Psoas muscle (tissue), 8 donors: ENCODE measurements at places on chromosomes 1 and 21.

DNA sequence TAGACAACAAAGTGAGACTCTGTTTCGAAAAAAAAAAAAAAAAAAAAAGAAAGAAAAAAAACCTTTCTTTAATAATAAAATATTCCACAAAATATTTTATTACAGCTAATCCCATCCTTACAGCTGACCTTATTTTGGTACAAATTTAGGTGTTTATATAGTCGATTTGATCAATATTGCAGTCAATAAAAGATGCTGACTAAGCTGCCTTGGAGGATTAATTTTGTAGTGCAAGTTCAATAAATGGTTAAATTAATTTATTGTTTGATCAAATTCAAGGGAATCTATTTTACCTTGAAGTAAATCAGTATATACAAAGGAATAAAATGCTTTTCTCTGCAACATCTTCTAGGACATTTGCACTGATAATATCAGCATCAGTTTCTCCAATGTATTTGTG is 1764.3 kb downstream of the NCAM2 start:
- DNase-seq, result no peak

DNA sequence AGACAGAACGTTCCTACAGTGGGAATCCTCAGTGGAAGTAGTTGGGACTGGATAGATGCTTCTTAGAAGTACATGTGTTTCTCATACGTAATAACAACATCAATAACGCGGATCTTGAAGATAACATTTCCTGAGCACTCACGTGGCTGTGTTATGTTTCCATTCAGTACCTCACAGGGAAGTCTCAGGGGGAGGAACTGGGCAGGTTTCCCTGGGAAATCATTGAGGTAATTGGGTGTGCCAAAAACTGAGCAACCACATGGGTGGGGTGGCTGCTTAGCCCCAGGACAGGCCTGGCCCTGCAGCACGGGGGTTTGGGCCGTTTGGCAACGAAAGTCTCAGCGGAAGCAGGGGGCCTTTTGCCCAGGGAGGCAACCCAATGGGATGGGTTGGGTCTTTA is 133.8 kb downstream of the ZSCAN20 start:
- DNase-seq, result no peak

GRCh38 chr1:246083416-246083815 is 423.7 kb downstream of the SMYD3 start:
- no peak for DNase-seq

GRCh38 chr21:14744368-14744767 is 198.3 kb upstream of the SAMSN1 start:
- no peak for DNase-seq

DNA sequence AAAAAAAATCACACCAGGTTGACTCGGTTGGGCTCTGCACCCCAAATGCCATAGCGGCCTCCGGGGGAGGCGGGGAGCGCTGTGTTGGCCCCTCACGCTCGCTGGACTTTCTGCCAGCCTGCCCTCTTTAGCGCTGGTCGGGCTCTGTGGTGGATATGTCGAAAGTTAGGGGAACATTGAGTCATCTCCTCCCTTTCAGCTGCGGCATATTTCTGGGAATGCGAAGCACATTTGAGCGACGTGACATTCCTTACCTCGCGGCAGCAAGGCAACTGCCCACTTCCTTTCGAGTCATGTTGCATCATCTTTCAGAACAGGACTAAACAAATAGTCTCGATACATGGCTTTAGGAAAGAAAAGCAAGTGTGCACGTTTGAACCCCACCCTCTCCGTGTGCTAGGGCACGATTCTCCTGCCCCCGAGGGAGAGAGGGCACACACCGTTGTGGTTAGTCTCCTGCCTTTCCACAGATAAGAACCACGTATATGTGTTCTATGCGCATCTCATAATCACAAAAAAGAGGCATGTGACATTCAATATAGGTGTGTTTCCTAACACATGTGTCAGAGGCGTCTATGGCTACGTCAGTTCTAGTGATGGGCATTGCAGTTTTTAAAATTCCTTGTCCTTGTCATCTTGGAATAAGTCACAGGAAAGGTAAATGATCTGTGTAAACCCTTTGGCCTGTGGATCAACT is 105.9 kb upstream of the SLC45A1 start:
- DNase-seq, result peak; percentile 47

DNA sequence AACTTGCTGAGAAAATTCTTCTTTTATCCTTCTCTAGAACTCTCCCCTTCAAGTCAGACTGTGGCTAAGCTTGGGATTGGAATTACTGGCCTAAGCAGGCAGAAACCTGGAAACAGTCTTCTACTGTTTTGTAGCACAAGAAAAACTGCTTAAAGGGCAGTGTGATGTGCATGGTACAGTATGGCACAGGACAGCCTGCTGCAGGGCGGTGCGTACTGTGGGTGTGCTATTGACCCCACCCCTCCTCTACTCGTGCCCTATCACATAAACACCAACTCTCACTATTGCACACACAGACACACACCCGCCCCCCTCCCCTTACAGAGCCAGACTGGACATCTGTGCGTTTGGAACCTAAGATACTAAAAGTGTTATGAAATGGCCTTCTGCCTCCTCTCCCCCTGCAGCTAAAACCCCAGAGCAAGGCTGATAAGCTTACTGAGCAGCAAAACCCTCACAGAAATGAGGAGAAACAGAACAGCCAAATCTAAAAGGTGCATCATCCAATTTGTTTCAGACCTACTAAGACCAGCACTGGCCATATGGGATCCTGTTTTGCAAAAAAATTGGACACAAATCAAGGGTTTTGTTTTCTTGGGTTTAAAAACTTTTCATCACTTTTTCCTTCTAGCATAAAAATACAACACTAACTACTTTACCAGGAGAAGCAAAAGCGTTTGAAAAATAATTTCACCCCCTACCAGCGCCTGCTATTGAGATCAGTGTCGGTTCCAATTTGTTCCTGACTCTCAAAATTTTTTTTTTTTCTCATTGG is 355.8 kb upstream of the LYPLAL1 start:
- DNase-seq, result no peak

DNA sequence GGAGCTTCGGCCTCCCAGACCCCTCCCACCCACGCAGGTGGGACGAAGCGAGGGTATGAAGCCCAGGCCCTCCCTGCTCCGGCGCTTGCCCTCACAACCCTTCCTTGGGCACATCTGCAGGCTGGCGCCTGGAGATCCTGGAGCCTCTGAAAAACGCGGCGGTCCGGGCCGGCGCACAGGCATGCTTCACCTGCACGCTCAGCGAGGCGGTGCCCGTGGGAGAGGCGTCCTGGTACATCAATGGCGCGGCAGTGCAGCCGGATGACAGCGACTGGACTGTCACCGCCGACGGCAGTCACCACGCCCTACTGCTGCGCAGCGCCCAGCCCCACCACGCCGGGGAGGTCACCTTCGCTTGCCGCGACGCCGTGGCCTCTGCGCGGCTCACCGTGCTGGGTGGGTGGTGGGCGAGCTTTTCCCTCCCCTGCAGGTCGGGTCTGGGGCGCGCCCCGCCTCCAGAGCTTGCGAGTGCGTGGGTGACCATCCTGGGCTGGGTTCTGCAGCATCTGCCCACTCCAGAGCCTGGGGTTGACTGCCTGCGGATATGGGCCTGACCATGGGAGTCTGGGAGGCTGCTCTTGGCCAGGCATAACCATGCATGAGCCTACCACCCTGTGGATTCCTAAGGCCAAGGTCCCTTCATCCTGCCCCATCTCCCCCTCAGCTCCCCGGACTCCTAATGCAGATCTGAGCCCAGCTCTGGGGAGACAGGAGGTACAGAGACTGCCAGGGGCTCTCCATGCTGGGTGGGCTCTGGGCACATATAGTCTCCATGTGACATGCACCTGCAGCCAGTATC is 89.8 kb downstream of the TRIM11 start:
- peak; percentile 52 for DNase-seq

- no peak for DNase-seq
Observed at GRCh38 chr1:20474333-20474975, 11.6 kb downstream of the CAMK2N1 start.

GRCh38 chr1:10588640-10589039 is 113.9 kb downstream of the PEX14 start:
- no peak for DNase-seq

DNA sequence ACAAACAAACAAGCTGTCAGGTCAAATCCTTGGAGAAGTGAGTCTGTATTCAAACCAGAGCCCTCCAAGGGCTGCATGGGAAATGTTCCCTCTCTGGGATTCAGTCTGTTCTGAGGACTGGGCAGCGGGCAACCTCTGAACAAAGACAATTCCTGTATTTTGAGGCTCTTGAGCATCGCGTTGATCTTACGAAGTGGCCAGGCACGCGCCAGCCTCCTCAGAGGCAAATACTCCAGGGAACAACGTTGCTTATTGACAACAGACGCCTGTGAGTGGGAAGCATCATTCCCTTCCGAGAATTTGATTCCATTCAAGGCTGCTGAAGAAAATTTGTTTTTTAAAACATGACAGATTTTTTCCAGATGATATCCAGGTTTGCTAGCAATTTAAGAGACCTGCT is 20.0 kb upstream of the TACSTD2 start:
- no peak for DNase-seq

GRCh38 chr1:6128276-6129081 is 51.6 kb downstream of the CHD5 start:
- DNase-seq, result peak; percentile 49

DNA sequence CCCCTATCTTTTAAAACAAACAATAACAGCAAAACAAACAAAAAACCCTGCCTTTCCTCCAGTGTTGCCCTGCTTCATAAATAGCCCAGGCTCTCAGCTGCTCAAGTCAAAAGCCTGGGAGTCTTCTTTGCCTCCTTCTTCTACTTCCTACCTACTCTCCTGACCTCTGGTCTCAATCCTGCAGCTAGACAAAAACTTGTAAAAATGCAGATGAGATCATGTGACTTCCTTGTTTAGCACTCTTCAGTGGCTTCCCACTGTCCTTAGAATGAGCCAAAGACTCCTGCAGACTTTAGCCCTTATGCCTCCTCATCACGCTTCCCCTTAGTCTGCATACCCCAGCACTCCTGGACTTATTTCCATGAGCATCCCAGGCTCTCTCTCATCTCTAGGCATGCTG is 55.0 kb upstream of the ZNF644 start:
- no peak for DNase-seq

DNA sequence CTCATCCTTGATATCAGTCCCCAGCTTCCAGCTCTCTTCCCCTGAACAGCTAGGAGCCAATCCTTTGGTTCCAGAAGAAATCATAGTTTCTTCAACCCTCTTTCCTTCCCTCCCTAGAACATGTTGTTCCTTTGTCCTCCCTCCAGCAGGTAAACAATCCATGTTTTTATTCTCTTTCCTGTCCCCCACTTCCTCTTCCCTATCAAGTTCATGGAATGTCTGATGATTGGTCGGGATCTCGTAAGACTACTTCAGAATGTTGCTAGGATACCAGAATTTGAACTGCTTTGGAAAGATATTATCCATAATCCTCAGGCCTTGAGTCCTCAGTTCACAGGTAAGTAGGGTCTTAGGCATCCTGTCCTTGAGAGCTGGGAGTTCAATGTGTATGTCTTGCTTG is 23.1 kb upstream of the SLC27A3 start:
- no peak for DNase-seq

DNA sequence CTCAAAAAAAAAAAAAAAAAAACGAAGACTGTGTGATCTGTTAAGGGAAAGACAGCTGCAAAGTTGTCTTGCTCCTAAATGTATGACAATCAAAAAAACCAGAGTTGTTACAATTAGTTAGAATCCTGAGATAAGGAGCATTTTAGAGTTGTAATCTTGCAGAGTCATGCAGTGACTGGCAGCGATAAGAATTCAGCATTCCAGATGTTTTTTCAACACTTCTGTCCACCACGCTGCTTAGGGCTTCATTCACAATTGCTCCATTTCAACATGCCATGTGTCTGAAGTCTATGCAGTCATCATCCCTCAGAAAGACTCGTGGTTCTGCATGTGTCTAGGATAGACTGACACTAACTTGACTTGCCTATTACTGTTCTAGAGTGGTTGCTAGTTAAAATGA is 102.4 kb upstream of the BACE2 start:
- no peak for DNase-seq

- DNase-seq, result no peak
Observed at GRCh38 chr1:113930499-113931161, 1.5 kb downstream of the HIPK1 start.
